Kidney tubule cell (primary cell): ENCODE measurements at places on chromosomes 12 and 14.

GRCh38 chr14:77183896-77184295 lies 2.3 kb downstream of the TMEM63C start:
- DNase-seq: no peak

- no peak for DNase-seq
These were observed 70.4 kb upstream of the BTG1 start for GRCh38 chr12:92216092-92216491.

- DNase-seq: peak; percentile 18
These were observed 8.8 kb downstream of the RASSF3 start for GRCh38 chr12:64618953-64619590.

DNA sequence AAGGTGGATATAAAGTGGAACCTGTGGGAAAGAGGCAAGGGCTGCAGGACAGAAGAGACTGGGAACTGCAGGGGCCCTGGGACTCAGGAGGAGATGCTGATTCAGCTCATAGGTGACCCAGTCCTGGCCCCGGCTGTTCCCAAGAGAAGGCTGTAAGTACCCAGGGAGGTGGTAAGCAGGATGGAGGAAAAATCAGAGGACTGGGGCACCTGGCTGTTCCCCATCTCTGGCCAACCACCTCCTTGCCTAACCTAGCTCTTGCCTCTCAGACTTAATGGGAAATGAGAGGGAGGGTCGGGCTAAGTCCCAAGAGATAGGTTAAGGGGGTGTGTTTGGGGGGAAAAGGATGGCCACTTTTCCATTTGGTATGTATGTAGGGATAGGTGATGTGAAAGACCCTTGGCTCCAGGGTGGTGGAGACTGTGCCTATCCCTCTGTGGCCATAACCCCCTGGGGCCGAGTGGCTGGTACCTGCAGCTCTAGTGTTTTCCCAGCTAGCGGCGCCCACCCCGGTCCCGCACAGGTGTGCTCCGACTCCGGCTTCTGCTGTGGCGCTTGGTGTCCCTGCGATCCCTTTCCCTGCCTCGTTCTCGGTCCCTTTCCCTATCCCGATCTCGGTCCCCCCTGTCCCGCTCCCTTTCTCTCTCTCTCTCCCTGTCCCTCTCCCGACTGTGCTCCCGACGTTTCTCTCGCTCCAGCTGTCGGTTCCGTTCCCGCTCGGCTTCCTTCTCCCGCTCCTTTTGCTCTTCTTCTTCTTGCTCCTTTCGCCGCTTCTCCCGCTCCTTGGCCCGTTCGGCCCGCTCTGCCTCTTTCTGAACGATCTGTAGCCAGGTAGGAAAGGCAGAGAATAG lies 1.6 kb upstream of the CDH24 start:
- DNase-seq: no peak

DNA sequence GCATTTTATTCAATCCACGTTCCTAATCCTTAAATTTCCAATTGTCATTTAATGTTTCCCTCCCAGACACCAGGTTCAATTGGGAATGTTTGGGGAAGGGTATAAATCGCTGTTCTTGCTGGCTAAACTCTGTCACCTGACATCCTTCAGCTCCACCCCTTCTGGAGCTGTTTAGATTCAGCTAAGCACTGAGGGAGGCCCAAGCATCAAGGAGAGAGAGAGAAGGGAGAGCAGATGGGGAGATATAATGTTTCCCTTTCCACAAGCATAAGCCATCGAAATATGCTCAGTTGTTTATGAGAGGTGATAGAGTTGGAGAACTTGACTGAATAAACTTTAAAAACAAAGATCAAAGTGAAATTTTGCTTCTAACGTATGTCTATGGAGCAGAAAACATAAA lies 1.8 kb downstream of the ABCC9 start:
- no peak for DNase-seq

- no peak for DNase-seq
These were observed 88.4 kb upstream of the PARP11 start for GRCh38 chr12:3961591-3961990.

DNA sequence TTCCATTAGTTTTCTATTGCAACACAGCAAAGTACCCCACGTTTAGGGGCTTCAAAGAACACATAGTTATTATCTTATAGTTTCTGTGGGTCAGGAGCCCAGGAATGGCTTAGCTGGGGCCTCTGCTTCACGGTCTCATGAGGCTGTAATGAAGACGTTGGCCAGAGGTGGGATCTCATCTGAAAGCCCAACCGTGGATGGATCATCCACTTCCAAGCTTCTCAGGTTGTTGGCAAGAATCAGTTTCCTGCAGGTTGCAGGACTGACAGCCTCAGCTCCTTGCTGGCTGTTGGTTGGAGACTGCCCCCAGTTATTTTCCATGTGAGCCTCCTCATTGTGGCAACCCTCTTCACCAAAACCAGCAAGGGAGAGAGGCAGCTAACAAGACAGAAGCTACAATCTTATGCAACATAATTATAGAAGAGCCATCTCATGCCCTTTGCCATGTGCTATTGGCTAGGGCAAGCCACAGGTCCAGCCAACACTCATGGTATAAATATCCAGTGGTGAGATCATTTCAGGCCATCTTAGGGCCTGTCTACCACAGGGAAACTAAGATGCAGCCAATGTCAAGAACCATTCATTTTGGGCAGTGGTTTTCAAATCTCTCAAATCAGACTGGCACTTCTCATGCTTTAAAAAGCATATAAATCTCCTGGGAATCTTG lies 452.4 kb downstream of the MED13L start:
- no peak for DNase-seq

GRCh38 chr12:10310926-10311720 lies 3.5 kb downstream of the KLRD1 start:
- DNase-seq: no peak

DNA sequence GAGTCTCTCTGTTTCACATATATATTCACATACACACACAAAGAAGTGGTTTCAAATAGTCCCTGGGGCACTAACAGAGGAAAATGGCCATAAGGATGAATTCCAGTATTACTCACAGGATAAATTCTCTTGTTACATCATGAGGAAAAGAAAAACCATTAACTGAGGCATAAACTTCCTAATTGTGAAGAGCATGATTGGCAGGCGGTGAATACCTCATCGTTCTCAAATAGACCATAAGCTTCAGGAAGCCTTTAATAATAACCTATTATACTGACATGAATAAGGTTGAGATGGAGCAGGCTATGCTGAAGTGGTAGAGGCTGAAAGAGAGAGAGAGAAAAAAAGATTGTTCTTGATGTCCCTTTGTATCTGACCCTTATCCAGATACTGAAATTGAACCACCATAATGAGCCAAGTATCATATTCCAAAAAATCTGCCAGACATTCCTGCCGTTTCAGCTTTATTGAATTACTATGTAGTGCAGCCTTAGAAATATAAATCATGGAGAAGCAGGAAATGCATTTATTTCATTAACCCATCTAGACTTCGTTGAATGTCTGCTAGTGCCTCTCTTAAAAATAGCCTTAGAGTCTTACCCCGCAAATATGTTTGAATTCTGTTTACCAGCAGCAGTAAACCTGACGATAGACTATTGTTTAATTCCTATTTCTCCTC lies 86.8 kb downstream of the NUAK1 start:
- DNase-seq: peak; percentile 49

- DNase-seq: no peak
These were observed 223.4 kb upstream of the AMIGO2 start for GRCh38 chr12:47303207-47303606.
